ENCODE measurements at places on chromosomes 12 and 14.

DNA sequence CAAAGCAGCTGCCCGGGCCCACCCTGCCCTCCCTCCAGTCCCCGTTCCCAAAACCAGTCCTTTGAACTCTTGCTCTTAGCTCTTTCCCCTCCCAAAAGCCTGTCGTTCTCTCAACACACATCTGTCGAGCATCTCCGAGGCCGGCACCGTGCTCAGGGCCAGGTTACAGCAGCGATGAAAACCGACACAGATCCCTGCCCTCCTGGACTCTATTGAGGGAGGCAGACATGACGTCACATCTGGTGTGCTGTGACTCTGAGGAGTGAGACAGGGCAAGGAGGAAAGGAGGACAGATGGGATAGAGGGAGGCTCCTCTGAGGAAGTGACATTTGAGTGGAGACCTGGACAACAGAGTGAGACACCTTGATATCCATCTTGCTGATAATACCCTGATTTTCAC lies 34.6 kb upstream of the PWP1 start:
- no peak for DNase-seq

DNA sequence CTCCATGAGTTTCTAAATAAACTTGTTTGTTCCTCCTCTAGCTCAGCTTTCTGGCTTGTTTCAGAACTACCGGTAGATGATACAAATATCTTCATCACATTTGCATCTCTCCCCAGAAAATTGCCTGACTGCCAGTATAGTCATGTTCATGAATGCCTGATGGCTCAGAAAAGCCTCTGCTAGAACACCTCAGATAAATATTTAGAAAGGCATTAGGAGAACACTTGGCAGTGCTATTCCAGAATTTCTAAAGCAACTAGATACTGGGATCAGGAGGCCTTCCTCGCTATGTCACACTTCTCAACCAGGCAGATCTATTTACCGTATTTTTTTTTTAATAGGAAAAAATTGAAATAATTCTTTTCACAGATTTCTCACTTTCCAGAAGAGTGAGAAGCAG lies 32.3 kb upstream of the KRAS start:
- no peak for DNase-seq

GRCh38 chr14:64465831-64466554 lies 694 bp downstream of the AKAP5 start:
- no peak for DNase-seq

GRCh38 chr14:36755756-36756155 lies 94.1 kb downstream of the PAX9 start:
- DNase-seq, result peak; percentile 9

DNA sequence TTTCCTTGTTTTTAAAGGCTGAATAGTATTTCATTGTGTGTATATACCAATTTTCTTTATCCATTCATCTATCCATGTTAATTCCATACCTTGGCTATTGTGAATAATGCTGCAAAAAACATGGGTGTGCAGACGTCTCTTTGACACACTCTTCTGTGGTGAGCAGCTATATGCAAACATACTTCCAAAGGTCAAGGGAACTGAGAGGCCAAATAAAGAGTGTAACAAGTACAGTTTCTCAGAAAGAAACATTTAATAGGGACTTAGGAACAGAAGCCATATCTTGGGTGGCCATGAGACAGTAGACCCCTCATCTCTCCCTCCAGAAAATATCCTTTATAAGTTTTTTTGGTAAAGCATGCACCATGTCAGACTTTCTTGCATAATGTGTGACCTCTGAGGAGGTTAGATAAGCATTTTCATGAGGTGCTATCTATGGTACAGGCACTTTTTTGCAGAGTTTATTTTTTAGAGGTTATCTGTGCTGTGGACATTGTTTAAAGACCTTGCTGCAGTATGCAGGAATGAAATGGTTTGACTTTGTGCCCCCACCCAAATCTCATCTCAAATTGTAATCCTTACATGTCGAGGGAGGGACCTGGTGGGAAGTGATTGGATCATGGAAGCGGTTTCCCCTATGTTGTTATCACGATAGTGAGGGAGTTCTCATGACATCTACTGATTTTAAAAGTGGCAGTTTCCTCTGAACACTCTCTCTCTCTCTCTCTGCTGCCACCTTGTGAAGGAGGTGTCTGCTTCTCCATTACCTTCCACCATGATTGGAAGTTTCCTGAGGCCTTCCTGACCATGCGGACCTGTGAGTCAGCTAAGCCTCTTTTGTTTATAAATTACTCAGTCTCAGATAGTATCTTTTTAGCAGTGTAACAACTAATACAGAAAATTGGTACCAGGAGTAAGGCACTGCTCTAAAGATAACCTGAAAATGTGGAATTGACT lies 1202.3 kb downstream of the GALC start:
- no peak for DNase-seq

GRCh38 chr12:93790472-93791152 lies 113.4 kb downstream of the CRADD start:
- no peak for DNase-seq

- no peak for DNase-seq
These were observed 10.1 kb downstream of the NUDT4 start for GRCh38 chr12:93387780-93388179.

GRCh38 chr14:74922752-74923401 lies at the start of gene RPS6KL1:
TSS of gene RPS6KL1 (minus strand) at chr14:74923260. CDS start at chr14:74921541, 1,719 bp downstream.
- DNase-seq, result peak; percentile 80

DNA sequence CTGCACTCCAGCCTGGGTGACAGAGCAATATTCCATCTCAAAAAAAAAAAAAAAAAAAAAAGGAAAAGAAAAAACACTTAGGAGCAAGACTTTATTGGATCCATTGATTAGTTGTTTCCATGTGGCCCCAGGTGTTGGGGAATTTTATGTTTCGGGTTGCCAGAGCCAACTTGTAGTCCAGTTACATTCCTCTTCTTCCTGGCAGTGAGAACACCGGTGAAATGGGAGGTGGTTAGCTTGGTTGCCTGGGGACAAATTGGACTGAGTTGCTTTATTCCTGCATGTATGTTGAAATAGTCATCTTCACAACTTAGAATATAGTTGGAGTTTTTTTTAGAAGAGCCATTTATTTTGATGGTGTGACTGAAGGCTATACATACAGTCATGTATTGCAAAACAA lies 12.6 kb downstream of the RCOR1 start:
- no peak for DNase-seq

DNA sequence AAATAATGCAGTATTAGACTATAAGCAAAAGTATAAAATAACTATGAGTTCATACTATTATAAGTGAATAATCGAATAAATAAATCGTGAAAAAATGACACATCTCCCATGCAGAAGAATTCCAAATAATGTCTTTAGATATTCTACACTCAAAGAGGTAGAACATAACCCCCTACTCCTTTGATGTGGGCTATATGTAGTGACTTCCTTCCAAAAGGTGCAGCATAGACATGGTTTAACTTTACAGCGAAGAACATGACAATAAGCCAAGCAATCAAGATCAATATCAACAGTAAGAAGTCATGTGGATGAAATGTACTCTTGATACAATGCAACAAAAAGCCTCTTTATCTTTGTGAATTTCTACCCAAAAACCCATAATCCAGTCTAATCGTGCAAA lies 46.0 kb upstream of the HIF1A start:
- no peak for DNase-seq

DNA sequence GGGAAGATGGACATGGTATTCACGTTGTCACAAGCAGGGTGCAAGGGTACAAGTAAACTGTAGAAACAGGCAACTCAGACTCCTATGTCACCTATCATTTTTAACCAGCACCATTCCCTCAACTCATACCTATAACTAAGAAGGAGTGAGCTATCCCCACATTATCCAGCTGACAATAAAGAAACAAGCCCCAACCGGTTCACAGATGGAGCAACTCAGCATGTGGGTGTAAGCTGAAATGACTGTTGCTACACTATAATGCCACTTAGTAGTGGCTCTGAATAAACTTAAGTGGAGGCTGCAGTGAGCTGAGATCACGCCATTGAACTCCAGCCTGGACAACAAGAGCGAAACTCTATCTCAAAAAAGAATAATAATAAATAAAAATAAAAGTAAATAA lies 829.5 kb upstream of the MDGA2 start:
- DNase-seq, result no peak

DNA sequence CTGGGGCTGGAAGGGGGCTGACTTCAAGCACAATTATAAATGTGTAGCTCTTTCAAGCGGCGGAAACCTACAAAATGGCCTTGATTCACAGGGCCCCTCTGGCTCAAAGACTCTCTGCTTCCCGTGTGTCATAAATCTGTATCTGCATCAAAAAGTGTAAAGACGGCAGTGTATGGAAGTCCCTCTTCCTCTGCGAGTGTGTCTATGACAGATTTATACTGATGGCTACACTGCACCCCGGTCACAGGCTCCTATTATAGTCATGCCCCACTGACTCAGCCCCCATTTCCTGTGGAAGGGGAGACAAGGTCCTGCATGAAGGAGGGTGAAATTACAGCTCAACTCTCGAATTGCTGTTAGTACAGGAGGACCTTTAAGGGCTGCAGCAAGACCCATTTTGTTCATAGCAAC lies 68.6 kb downstream of the HMGA2 start:
- DNase-seq, result no peak

- DNase-seq, result peak; percentile 86
These were observed 61.7 kb upstream of the BCL2L14 start for GRCh38 chr12:12008931-12009611.

GRCh38 chr12:26434299-26435068 lies 239.1 kb downstream of the SSPN start:
- peak; percentile 52 for DNase-seq

GRCh38 chr12:106423291-106423690 lies 65.7 kb downstream of the POLR3B start:
- DNase-seq, result no peak

GRCh38 chr14:54789781-54790480 lies 112.7 kb downstream of the GCH1 start:
- no peak for DNase-seq

GRCh38 chr14:23398348-23398747 lies 9.7 kb downstream of the MYH6 start:
- peak; percentile 90 for DNase-seq

GRCh38 chr12:96240656-96241055 lies 46.5 kb downstream of the ELK3 start:
- DNase-seq, result no peak

GRCh38 chr12:6539314-6539682 lies 5.0 kb downstream of the GAPDH start:
- no peak for DNase-seq

- no peak for DNase-seq
These were observed 9.2 kb downstream of the STAT2 start for GRCh38 chr12:56350662-56351061.

- no peak for DNase-seq
These were observed 121.0 kb upstream of the VRK1 start for GRCh38 chr14:96676166-96676565.

DNA sequence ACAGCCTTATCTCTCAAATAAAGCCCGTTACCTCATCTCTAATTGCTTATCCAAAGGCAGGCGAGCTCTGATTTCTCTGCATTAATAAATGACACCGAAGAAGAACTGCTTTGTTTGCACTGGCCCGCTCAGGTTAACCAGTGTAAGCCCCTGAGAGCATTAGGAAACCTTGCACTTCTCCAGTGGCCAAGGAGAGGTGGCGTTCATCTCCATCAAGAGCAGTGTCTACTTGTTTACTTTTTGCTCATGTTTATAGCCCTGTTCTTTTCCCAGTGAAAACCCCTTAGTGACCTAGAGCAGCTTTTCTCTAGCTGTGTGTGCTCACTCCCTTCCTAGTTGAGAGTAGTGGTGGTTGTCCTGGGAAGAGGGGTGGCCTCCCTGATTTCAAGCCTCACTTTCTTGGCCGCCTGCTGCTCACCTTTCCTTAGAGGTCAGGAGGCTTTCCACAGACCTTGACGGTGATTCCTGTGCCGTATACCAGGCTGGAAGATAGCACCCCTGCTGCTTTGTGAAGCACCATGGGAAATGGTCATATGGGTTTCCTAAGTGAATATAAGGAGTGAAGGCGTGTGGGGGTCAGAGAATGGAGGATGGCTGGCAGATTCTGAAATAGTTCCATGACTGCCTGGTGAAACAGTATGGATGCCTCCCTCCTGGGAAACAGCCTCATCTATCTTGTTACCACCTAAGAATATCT lies 16.6 kb downstream of the FBXW8 start:
- DNase-seq, result peak; percentile 29

GRCh38 chr14:105475269-105476096 lies 862 bp downstream of the CRIP2 start:
- DNase-seq, result peak; percentile 71

GRCh38 chr14:103104389-103104653 lies 9.8 kb downstream of the EXOC3L4 start:
- no peak for DNase-seq

DNA sequence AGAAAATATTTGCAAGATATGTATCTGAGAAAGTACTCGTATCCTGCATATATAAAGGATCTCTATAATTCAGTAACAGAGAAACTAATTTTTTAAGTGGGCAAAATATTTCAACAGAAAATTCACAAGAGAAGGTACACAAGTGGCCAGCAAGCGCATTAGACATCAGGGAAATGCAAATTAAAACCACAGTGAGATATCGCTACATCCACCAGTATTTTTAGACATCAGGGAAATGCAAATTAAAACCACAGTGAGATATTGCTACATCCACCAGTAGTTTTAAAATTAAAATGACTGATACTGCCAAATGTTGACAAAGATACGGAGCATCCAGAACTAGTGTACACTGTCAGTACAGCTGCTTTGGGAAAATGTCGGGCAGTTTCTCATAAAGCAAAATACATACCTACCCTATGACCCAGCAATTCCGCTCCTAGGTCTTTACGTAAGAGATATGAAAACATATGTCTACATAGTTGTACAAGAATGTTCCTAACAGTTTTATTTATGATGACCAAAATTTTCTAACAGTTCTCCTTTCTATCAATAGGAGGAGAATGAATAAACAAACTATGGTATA lies 2.8 kb upstream of the KCNK13 start:
- no peak for DNase-seq

DNA sequence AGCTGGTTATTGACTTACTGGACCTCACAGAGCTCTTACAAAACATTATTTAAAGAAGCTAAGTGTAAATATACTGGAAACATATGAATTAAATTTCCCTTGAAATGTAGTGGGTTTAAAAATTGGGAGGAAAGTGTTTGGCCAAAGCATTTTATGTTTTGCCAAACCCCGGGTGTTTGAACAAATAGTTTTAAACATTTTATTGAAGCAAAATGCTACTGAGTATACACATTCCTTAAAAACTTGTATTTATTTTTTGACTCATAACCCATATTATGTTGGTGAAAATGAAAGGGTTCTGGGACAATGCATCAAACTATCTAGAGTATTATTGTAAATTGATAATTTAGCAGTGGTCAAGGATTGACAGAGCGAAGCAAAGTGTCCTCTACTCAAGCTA lies 1048.5 kb downstream of the SLC6A15 start:
- no peak for DNase-seq

- peak; percentile 16 for DNase-seq
These were observed 9.8 kb upstream of the RIMKLB start for GRCh38 chr12:8687846-8688601.

GRCh38 chr14:42224053-42224888 lies 617.6 kb downstream of the LRFN5 start:
- peak; percentile 86 for DNase-seq

Data from NCI-H1092 treated with DMSO at 0.1 percent for 48 hours (cell line).